ENCODE measurements at places on chromosomes 1 and 21.

- no peak for DNase-seq
Measured at GRCh38 chr1:94887603-94888171, 39.2 kb downstream of the CNN3 start.

GRCh38 chr1:91813813-91814212 is 72.1 kb downstream of the TGFBR3 start:
- DNase-seq: no peak

DNA sequence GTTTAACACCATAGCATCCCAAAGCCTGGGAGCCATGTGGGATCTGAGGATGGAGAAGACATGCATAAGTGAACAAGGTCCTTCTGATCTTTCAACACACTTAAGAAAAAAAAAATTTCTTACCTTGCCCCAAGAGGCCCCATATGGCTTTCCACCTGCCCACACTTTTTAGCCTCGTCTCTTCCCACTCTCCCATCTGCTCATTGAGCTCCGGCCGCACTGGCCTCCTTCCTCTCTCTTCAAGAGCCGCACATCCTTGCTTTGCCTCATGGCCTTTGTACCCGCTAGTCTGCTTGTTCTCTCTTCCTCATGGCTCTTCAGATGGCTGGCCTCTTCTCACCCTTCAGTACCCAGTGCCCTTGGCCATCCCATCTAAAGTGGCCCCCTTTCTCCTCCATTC is 70.2 kb upstream of the PDE4B start:
- no peak for DNase-seq

- DNase-seq: no peak
Measured at GRCh38 chr1:19859876-19860275, 22.3 kb upstream of the OTUD3 start.

DNA sequence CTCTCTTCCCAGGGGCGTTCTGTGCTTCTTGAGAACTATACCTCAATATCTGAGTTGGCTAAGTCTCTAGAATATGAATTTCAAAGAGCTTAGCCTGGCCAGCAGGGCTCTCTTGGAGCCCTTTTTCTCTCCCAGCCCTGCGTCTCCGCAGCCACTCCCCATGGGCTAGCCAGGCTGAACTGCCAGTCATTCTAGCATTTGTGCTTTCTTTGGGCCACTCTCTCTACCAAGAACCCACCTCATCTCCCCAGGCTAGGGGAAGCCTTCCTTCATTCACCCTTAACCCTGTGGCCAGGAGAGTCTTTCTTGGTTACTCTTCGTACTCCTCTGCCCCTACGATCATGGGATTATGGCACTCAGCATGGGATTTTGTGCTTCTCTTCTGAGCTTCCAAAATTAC is 18.2 kb downstream of the ABCG1 start:
- DNase-seq: no peak

DNA sequence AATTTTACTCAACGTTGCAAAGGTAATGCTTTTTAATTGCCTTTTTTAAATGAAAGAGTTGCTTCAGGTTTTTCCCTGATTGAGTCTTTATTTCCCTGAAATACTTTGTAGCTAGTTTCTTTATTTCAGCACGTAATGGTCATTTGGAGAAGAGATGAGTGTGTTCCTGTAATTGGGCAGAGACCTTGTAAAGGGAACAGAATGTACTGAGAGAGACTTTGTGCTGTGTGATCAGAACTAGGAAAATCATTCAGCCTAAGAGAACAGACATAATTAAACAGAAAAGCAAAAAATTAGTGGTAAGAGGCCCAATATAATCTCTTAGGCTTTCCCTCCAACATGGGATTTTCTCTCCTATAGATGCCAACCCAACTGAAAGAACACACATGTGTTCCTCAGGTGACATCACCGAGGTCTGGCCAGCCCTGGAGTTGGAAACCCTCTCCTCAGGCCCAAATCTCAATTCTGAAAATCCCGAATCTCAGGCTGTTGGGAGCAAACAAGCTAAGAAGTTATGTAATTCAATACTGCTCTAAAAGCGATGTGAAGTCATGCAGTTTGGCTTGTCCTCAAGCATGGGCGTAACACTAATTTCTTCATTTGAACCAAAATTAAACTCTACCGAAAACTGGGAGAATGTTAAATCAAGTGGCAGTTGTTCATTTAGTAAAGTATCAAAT is 102.0 kb downstream of the TGFB2 start:
- no peak for DNase-seq
